Heart right ventricle (tissue), 16 donors: ENCODE measurements at places on chromosomes 1 and 21. TPM values are rescaled to one million over a fixed set of nuclear protein-coding genes. Genes with fewer than 3 reads are reported as not detected.
A peak's percentile ranks its signal among the peaks of the same experiment; 100 is the strongest.

DNA sequence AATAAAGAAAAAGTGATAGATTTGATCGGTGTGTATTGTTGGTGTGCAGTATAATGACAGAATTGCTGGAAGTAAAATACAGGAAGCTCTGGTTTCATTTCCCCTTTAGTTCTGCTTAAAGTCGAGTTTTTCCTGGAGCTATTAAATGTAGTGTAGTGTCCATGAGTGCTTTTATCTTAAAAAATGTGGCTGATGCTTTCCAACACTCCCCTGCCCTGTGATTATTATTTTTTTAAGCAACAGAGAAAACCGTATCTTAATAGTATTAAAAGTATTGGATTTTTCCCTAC, 1.1 kb downstream of the LGALS8 start:
- DNase-seq = no peak

DNA sequence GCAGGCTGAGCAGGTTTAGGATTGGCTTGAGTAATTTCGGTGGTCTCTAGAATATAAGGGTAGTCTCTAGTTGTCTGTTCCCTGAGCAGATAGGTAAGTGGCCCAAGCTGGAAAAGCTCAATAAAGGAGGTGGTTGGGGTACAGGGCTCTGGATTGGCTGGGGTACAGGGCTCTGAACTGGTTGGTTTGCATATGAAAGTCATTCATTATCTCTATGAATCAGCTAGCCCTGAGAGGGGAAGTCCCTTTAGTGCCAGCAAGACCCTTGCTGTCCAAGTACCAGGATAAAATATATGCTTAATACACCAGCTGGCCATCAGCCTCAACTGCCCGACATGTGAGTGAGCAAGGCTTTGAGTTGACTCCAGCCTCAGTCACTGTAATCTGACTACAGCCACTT, 93.0 kb downstream of the ZBTB18 start:
- DNase-seq = no peak

DNA sequence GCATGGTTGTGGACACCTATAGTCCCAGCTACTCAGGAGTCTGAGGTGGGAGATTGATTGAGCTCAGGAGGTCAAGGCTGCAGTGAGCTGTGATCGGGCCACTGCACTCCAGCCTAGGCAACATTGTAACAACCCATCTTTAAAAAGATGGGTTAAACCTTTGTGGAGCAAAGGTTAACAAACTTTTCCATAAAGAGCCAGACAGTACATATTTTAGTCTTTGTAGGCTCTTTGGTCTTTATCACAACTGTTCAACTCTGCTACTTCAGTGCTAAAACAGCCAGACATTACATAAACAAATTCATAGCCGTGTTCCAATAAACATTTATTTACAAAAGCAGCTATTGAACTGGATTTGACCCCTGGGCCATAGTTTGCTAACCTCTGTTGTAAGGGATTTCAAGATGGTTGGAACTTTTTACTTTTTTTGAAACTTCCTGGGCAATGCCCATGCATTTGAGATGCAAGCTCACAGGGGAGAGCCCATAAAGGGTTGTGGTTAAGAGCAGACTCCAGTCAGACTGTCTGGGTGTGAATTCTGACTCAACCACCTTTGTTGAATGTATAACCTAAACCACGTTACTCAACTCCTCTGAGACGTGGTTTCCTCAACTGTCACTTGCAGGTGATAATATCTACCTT, 10.8 kb downstream of the INAVA start:
- no peak for DNase-seq

GRCh38 chr1:156592158-156592909, 758 bp downstream of the NAXE start:
- DNase-seq = no peak

GRCh38 chr1:200634261-200635122, 13.9 kb upstream of the KIF14 start:
- DNase-seq = no peak

GRCh38 chr1:41892301-41892781, 26.4 kb downstream of the HIVEP3 start:
- no peak for DNase-seq

DNA sequence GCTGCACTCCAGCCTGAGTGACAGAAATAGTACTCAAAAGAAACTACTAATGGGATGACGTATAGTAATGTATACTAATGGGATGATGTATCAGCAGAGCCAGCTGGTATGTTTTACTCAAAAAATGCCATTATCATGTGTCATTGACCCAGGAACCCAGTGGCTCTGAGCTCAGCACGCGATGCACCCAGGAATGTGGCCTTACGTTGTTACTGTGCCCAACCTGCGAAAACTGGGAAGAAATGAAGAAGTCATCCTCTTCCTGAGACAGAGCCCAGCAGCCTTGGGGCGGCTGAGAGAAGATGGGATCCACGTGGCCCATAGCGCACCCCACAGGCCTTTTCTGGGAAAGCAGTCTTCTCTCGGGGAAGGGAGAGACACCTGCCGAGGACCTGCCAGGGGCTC, 8.8 kb downstream of the UBE2J2 start:
- no peak for DNase-seq

DNA sequence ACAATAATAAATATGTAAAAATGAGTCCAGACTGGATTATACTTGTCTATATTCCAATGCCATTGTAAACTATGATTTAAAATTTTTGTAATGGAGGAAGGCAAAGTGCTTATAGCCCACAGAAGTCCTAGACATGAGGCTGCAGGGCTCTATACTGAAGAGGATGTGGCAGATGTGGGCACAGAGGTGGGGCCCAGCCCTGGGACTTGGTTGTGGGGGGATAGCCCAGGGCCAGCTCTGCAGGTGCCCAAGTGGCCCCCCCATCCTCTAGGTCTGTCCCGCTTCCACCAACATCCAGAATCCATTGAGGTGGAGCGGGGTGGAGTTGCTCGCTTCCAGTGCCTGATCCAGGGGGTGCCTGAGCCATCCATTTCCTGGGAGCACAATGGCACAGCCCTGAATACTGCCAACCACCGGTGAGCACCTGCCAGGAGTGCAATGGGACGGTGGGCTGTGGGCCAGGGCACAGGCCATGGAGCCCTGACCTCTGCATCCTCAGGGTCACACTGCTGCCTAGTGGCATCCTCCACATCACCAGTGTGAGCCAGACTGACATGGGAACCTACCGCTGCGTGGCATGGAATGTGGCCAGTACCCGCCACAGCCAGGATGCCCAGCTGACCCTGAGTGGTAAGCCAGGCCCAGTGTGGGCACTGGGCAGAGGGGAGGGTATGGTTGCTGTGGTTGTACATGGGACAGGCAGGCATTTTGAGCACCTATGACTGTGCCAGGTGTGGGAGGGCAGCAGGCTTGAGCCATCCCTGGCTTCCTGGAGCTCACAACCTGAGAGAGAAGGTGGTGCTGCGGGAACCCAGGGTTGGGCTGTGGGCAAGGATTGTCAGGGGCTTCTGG, 21.0 kb downstream of the SLC27A3 start:
- DNase-seq = no peak

GRCh38 chr1:117928881-117929342, 509 bp downstream of the GDAP2 start:
- DNase-seq = peak; percentile 65

DNA sequence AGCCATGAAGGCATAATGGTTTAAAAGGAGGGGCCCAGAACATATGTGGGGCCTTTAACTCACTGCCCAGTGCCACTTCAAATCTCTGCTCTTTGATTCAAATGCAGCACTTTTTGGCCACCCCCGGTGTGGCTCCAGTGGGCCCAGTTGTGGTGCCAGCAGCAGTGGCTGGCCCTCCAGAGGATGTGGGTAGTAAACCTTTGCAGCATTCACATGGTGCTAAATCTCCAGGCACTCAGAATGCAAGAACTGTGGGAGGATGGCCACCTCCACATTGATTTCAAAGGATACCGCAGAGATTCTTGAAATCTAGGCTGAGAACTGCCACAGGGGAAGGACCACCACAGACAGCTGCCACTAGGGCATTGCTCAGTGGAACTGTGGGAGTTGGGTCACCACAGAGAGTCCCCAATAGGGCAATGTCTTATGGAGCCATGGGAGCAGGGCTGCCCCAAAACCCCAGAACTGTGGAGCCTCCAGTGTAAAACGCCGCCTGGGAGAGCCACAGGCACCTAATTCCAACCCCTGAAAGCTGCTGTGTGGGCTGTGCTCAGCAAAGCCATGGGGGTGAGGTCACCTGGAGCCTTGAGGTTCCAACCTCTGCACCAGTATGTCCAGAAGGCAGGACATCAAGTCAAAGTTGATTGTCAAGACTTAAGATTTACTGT, 6.6 kb upstream of the ADAM30 start:
- no peak for DNase-seq

GRCh38 chr1:108560874-108561459, 1.1 kb downstream of the EEIG2 start:
- DNase-seq = peak; percentile 36

DNA sequence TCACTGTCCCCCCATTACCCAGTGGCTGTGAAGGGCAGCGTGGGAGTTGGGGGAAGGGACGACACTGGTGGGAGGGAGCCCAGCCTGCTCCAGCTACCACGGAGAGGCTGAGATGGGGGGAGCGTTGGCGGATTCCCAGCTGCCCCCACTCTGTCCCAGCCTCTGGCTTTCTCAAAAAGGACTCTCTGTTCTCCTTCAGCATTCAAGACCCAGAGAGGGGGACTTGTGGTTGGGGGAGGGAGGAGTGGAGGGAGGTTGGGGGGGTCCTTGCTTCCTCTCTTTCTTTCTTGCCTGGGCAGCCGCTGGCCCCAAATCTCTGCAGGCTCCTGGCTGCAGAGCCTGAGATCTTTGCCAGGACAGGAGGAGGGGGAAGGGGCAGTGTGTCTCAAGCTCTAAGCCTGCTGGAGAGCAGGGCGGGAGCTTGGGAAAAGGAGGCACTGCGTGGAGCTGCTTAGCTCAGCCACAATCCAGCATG, 2.2 kb downstream of the ATP1A2 start:
- DNase-seq = peak; percentile 54

- DNase-seq = no peak
Observed at GRCh38 chr1:100322436-100323211, 29.7 kb upstream of the CDC14A start.

GRCh38 chr1:230563591-230563990, 78.7 kb upstream of the COG2 start:
- DNase-seq = no peak

DNA sequence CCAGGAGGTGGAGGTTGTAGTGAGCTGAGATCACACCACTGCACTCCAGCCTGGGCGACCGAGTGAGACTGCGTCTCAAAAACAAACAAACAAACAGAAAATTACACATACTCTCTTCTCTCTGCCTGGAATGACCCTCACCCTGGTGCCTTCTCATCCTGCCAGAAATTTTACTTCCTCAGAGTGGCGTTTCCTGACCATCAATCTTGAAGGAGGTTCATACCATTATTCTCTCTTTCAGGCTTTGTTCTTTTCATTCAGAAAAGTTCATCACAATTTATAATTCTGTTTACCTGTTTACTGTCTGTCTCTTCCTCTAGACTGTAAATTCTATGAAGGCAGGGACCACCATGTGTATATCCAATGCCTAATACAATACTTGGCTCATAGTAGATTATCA, 79.3 kb downstream of the RPS6KA1 start:
- DNase-seq = no peak

GRCh38 chr1:204074274-204075138, 1.6 kb downstream of the SOX13 start:
- DNase-seq = peak; percentile 86

- no peak for DNase-seq
Observed at GRCh38 chr21:18716578-18717138, 313.1 kb upstream of the TMPRSS15 start.

GRCh38 chr1:209490013-209490412, 93.5 kb upstream of the CAMK1G start:
- DNase-seq = no peak

GRCh38 chr1:178869119-178869697, 1.7 kb downstream of the ANGPTL1 start:
- DNase-seq = no peak

GRCh38 chr1:198672124-198672523, 33.3 kb downstream of the PTPRC start:
- DNase-seq = no peak

GRCh38 chr1:16973215-16973614, 7.2 kb downstream of the MFAP2 start:
- no peak for DNase-seq

- no peak for DNase-seq
Observed at GRCh38 chr1:224540535-224540934, 75.6 kb upstream of the CNIH3 start.

Gene TRIM17
- 0.44 TPM for total RNA-seq

Gene ERICH3
- not detected for total RNA-seq

Gene VWA1
- total RNA-seq = 11.7 TPM

Gene RIMS3
- total RNA-seq = 0.87 TPM

Gene RBM11
- 0.31 TPM for total RNA-seq

Gene DMRTA2
- total RNA-seq = not detected

Gene ATAD3C
- total RNA-seq = 1.5 TPM

Gene SYDE2
- total RNA-seq = 20.5 TPM

Gene FMO3
- 1.2 TPM for total RNA-seq
